ENCODE measurements at places on chromosomes 7 and 10.

DNA sequence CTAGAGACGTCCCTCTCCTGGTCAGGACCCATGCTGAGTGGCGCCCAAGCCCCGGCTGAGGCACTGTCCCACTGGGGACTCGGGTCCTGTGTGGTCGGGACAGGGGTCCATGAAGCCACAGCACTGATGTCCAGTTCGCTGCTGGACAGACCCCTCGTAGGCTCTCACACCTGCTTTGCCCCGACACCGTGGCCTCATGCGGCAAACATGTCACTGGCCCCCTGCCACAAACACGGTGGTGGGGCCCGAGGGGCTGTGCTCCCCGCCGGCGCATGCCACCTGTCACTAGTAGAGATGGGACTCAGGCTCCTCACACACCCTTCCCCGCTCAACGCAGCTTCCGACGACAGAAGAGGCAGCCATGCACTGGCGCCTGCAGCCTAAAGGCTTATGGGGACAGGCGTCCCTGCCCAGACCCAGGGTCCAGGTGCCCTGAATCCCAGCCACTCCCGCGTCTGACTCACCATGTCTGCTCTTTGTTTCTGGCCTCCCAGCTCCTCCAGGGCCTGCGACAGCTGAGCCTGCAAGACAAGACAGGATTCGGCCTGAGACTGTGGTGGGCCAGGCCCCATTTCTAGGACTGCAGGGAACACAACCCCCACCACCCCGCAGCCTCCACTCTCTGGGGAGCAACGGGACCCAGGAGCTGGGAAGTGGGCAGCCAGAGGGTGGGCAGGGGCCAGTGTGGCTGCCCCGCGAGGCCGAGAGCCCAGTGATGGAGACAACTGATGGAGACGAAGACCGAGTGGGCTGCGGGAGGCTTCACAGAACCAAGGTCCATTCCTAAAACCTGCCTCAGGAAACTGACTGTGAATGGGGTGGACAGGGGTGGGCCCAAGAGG is 230.9 kb downstream of the MAD1L1 start:
- no peak for DNase-seq

DNA sequence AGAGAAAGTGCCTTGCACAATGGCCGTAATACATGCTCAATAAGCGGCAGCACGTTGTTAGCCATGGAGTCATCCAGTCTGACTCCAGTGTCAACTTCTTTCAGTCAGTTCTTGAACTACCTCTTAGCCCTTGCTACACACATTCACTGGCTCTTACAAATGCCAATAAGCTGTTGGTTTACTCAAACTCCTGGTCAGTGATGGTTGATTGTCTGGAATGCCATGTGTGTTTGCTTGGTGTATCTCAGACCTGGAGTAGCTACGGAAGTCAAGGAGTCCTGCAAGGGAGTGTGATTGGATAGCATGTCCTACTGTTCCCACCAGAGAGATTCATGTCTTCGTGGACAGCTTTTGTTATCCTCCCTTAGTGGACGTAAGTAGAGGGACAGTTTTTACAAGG is 37.4 kb downstream of the HHEX start:
- no peak for DNase-seq

DNA sequence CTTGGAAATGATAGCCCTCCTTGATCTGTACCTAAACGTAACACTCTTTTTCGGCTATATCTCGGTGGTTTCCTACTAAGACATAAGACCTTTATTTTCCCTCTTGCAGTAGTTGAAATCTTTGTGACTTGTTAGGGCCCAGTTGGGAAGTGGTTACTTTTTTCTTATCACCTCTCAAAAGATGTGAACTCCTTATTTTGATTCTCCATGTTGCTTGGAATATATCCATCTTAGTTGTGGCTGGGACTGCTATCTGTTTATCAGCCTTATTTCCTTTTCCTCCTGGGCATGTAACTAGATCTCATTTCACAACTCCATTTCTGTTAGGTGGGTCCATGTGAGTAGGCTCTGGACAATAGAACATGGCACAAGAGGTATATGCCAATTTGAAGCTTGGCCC is 4.1 kb upstream of the CPED1 start:
- DNase-seq: no peak

DNA sequence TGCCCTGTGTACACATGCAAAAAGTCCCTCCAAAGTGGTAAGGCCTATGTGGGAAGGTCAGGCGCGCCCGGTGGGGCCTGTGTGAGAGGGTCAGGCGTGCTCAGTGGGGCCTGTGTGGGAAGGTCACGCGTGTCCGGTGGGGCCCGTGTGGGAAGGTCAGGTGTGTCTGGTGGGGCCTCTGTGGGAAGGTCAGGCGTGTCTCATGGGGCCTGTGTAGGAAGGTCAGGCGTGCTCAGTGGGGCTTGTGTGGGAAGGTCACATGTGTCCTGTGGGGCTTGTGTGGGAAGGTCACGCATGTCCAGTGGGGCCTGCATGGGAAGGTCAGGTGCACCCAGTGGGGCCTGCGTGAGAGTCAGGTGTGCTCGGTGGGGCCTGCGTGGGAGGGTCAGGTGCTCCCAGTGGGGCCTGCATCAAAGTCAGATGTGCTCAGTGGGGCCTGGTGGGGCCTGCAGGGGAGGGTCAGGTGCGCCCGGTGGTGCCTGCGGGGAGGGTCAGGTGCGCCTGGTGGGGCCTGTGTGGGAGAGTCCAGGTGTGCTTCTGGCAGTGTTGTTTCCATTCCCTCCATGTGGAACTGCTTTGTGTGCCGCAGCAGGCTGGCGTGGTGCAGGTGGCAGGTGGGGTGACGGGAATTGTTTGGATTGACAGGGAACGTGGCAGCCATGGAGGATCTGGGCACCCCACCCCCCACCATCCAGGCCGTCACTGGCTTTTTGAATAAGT is 15.4 kb downstream of the LRRC27 start:
- DNase-seq: no peak

GRCh38 chr10:129494740-129495139 is 27.7 kb downstream of the MGMT start:
- no peak for DNase-seq

DNA sequence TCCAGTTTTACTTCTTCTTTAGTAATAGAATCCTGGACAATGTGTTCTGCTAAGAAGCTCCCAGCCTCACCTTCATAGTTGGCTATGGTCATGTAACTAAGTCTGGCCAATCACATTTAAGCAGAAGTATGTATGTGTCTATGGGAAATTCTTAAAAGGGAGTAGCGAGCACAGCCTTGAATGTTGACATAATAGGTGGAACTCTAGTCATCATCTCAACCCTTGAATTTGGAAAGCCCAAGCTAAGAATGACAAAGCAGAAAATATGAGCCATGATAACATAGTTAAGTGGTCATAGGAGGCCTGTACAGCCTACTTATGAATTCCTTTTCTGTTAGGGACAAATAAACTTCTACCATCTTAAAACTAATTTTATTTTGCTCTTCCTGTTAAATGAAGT is 134.1 kb downstream of the MAGI2 start:
- DNase-seq: no peak

DNA sequence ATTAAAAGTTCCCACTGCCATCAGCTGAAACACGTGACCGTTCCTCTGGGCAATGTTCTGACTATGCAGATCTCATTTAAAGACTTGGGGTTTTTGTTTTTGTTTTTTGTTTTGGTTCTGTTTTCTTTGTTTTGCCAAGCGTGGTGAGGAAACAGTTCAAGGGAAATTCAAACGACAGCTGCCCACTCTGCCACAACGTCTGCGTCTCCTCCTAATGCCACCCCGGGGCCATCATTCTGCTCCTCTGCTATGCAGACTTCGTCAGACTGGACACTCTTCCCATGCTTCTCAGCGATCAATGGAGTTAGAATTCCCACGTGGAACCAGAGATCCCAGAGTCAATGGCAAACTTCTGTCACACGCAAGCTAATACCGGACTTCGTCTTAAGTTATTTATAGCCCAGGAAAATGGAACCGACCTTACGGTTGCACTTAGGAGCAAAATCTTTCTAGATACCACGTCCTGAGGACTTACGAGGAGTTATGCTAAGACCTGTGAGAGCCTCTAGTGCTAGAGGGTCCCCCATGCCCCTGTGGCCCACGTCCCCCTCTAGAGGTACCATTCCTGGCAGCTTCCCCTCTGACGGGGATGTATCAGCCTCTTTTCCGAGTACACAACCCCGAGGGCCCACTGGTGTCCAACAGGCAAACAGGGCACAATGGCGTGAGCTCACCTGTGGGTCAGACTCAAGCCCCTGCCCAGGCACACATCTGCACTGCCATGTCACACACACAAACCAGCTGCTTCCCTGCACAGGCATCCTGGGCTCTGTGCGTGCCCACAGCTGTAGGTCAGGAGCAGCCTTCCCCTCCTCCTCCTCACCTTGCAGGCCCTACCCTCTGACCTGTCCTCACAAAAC is 24.4 kb downstream of the EBF3 start:
- no peak for DNase-seq

- no peak for DNase-seq
These were observed 43.8 kb downstream of the GRB10 start for GRCh38 chr7:50738932-50739331.

DNA sequence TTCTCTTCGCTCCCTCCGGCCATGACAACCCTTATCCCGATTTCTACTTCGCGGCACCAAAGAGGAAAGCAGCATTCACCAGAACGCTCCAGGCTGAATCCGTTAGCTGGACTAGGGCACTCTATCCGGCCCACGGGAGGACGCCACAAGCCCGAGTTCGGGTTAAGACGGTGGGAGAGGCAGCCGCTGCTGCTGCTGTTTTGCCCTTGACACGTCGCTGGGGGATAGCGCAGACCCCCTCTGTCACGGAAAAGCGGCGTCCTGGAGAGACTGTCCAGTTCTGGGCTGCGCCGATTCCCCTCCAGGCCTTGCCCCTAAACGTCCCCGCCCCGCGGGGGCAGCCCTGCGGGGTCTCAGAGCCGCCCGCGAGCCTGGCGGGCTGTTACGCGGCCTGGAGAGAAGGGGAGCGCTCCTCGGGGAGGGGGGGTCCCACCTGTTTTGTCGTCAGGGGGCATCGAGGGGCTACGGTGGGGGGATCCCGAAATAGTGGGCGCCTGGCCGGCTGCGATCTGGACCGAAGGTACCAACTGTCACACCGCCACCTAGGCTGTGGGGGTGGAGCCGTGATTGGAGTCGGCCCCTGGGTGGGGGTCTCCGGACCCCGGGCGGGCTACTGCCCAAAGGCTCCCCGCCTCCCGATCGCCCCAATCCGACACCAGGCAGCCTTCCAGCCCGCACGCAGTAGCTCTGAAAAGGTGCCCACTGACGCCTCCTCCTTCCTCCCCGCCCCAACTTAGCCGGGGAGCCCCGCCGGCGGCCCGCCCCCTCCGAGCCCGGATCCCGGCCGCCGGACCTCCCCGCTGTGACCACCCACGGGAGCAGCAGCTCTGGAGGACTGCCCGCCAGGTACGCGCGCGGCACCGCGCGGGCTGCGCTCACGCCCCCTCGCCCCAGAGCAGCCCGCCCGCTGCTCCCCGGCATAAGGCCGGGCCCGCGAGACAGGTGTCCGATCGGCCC is 772 bp downstream of the SGMS1 start:
- no peak for DNase-seq

- DNase-seq: no peak
These were observed 41.8 kb upstream of the WNT16 start for GRCh38 chr7:121286742-121287734.

DNA sequence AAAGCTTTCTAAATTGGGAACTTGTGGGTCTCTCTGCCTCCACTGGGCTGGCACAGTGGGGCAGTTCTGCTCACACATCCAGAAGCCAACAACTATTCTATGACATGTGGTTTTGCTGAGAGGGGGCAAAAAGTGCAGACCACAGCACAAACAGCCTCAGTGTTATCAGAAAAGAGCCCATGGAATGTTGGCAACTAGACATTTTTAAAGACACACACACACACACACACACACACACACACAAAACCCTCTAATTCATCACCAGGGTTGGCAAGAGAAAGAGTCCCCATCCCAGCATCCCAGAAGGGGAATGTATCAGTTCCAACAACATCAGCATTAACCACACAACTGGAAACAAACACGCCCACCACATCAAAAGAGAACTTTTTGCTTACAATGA is 117.1 kb downstream of the FGFR2 start:
- DNase-seq: no peak

- DNase-seq: no peak
These were observed 944.0 kb upstream of the C7orf33 start for GRCh38 chr7:147646568-147646967.

DNA sequence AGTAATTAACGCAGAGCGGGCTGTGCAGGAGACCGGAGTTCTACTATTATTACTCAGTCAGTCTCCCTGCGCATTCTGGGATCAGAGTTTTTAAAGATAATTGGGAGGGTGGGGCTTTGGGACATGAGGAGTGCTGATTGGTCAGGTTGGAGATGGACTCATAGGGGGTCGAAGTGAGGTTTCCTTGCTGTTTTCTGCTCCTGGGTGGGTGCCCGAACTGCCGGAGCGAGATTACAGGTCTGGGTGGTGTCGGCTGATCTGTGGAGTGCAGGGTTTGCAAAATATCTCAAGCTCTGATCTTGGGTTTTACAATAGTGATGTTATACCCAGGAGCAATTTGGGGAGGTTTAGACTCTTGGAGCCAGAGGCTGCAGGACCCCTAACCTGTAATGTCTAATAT is 3.9 kb upstream of the LRRC27 start:
- no peak for DNase-seq

GRCh38 chr10:18583575-18584270 is 67.7 kb downstream of the NSUN6 start:
- no peak for DNase-seq

GRCh38 chr7:37054624-37055241 is 330.4 kb upstream of the AOAH start:
- DNase-seq: no peak

- no peak for DNase-seq
These were observed 5.1 kb upstream of the PCGF5 start for GRCh38 chr10:91215384-91215783.

- no peak for DNase-seq
These were observed 314.6 kb downstream of the AUTS2 start for GRCh38 chr7:69912846-69913245.

GRCh38 chr7:108307595-108307994 is 148.6 kb downstream of the NRCAM start:
- no peak for DNase-seq

DNA sequence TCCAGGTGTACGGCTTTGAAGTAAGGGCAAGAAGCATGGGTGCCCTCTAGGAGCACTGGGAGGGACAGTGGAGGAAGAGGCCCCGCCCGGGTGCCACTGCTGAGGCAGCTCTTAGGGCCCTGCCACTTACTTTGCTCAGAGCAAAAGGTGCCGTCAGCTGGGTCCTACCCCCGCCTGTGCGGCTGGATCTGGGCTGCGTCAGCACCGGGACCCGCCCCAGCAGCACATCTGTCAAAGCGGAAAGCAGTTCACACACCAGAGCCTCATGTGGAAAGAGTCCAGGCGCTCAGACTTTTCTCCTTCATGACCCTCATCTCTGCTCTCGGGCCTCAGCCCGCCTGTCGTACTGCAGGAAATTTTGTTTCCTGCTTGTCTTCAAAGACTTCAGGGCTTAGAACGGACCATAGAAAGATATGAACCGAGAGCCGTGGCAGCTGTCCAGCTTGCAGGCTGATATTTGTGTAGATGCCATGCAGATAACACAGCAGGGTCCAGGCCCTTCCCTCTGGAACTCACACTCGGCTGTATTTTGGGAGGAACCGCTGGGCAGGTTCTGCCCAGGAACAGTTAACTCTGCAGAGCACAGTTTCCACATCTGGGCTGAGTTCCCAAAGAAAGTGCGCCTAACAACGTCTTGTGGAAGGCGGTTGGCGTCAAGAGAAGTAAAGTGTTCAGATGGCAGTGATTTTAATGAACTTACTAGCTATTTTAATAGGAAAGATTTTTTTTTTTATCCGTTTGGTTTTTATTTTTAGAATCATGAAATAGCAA is 44.3 kb upstream of the PRKAR1B start:
- DNase-seq: no peak

All from NCI-H510A treated with DMSO at 0.1 percent for 48 hours (cell line).